ENCODE measurements at places on chromosomes 6 and 20.
A peak's percentile ranks its signal among the peaks of the same experiment; 100 is the strongest.

- no peak for DNase-seq
- peaks cover 4% of the 10 kb centered on the region for H3K4me1 ChIP-seq
- no peak overlapping the region for H3K4me3 ChIP-seq
- no peak overlapping the region for H3K27ac ChIP-seq
- no peaks in the 10 kb centered on the region for H3K27me3 ChIP-seq
- H3K36me3 ChIP-seq = no peaks in the 10 kb centered on the region
Measured at GRCh38 chr20:41058674-41059635, 30.3 kb downstream of the TOP1 start.

DNA sequence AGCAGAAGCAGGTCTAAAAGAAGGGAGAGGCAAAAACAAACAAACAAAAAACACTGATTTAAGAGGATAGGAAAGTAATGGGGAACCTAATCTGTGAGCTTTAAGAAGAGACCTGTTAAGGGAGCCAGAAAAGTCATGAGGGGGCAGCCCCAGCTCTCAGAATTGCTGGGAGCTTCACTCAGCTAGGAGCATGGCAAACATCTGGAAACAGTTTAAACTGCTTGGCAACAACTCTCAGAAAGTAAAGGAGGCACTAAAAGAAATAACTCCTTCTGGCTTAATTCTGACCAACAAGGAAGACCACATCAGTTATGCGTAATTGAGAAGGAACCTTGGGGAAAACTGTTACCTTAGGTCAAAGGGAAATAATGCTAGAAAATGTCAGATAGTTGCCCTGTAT, 121.4 kb downstream of the LAMP5 start:
- no peak overlapping the region for H3K27ac ChIP-seq
- no peak for DNase-seq
- H3K36me3 ChIP-seq = no peaks in the 10 kb centered on the region
- H3K27me3 ChIP-seq = no peaks in the 10 kb centered on the region
- H3K4me3 ChIP-seq = no peak overlapping the region

- DNase-seq = no peak
- H3K4me3 ChIP-seq = no peak overlapping the region
- H3K27ac ChIP-seq = no peak overlapping the region
- H3K4me1 ChIP-seq = no peaks in the 10 kb centered on the region
- H3K36me3 ChIP-seq = no peaks in the 10 kb centered on the region
- no peaks in the 10 kb centered on the region for H3K27me3 ChIP-seq
Measured at GRCh38 chr20:16020971-16021370, 552.3 kb downstream of the KIF16B start.

DNA sequence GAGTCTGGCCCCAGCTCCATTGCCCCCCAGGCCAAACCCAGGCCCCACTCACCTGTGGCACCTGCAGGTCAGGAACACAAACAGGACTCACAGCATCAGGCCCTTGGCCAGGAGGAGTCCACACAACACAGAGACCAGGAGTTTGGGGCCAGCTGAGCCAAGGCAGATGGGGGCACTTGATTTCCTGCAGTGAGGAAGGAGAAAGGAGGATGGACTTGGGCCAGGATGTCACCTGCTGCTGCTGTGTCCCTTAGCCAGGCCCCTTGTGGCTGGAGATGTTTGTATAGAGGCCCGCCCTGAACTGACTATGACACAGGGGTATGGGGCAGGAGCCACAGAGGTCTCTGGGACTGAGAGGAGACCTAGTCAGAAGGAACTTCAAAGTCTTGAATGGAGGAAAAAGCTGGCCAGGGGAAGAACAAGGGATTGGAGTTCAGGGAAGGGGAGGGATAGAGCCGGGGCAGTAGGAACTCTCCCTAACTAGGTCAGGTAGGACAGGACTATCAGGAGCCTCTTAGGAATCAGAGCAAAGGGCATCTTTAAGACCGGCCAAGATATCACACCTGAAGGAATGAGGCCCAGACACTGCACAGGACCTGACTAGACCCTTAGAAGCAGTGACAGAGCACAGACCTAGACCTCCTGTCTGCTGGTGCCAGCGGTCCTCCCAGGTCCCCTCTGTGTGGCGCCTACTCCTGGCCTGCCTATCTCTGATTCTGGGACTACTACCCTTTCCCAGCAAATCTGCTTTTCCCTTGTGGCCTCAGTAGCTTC, 8.8 kb upstream of the TREML2 start:
- DNase-seq = no peak
- no peak overlapping the region for H3K4me3 ChIP-seq
- no peaks in the 10 kb centered on the region for H3K27me3 ChIP-seq
- H3K4me1 ChIP-seq = no peaks in the 10 kb centered on the region
- no peaks in the 10 kb centered on the region for H3K36me3 ChIP-seq

- no peak overlapping the region for H3K27ac ChIP-seq
- H3K36me3 ChIP-seq = peaks cover 13% of the 10 kb centered on the region
- no peak overlapping the region for H3K4me3 ChIP-seq
- peaks cover 4% of the 10 kb centered on the region for H3K4me1 ChIP-seq
Measured at GRCh38 chr6:87583822-87584221, 6.0 kb downstream of the RARS2 start.

DNA sequence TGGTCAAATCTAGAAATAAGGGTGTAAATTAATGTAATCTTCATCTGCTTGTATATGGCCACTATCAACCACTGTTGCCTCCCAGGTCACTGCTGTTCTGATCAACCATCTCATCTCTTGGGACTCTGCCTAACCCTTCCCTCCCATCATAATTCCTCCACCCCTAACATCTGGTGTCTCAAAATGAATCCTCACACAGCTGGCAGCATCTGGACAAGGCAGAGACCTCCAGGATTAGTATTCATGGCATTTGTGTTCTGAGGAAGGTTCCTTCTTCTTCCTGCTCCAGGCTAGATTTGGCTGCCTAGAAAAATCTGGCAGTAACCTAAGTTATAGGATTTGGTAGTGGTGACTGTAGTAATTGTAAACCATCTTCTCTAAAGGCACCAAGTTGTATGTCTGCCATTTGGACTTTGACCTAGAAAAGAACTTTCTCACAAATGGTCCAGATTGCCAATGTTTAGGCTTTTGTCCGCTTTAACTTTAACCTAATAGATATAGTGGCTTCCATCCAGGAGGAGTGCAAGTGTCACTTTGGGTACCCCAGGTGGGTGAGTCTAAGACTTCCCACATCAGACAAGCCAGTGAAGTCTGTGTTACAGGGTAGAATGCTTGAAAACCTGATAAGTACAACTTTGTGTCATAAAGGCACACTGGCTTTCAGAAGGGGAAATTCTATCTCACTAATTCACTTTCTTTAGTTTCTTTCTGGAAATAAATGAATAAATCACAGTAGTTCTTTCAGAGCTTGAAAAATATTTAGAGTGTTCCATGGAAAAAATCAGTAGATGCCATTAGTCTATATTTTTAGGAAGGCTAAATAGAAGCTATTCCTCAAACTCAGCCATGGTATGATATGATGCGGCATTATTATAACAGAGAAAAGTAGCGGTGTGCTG, 3.0 kb upstream of the PHACTR2 start:
- no peaks in the 10 kb centered on the region for H3K36me3 ChIP-seq
- no peaks in the 10 kb centered on the region for H3K27me3 ChIP-seq
- DNase-seq = no peak
- H3K4me1 ChIP-seq = peaks cover 13% of the 10 kb centered on the region
- peak overlapping the region; percentile 36 for H3K27ac ChIP-seq

DNA sequence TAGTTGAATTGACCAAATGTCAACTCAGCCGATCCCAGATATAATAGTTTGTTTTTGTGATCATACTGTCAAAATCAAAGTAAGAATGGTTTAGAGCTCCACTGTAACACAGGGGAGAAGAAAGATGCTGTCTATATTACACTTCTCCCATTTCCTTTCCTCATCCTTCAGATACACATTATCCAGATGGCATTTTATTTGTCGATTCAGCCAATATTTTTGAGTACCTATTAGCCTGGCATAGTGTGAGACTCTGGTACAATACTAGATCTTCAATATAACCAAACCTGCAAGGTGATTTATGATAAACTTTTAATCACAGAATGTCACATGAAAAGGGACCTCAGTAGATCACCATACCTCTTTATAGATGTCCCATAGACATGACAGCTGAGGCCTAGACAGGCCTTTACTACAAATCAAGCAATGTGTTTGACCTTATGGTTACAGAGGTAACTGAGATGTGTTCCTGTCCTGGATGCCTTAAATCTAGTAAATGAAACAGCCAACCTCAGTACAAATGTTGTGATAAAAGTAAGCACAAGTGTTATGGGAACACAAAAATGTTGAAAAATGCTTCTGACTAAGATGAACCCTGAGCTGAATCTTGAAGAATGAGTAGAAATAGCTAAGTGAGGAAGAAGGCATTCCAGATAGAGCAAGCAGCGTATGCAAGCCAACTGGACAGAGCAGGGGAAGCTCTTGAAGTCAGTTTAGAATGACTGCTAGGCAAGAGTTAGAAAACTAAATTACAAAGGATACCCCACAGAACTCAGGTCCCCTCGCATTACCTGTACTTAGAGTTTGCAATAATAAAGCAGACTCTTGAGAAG, 1.9 kb downstream of the FBXO9 start:
- no peaks in the 10 kb centered on the region for H3K27me3 ChIP-seq
- H3K27ac ChIP-seq = peak overlapping the region; percentile 93
- peaks cover 21% of the 10 kb centered on the region for H3K4me1 ChIP-seq
- no peak overlapping the region for H3K4me3 ChIP-seq
- H3K36me3 ChIP-seq = no peaks in the 10 kb centered on the region
